Activated CD4-positive, alpha-beta T cell treated with anti-CD3 and anti-CD28 coated beads for 48 hours (primary cell): ENCODE measurements at places on chromosomes 7 and 10.
A peak's percentile ranks its signal among the peaks of the same experiment; 100 is the strongest.

DNA sequence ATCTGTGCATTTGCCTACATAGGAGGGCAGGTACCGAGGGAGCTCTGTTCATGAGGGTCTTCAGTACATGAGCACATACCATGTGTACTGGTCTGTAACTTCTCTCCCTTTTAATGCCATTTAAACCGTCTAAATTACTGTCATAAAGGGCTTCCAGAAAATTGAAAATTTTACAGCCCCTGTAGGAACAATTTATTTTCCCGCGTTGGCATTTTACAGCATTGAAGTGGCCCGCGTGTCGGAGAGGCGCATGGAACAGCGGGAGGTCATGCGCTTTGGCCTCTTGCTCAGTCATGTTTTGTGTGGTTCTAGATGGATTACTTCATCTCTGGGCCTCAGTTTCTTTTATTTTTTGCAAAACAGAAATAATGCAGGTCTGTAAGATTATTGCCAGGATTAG, 9.8 kb downstream of the WIPI2 start:
- DNase-seq: no peak

DNA sequence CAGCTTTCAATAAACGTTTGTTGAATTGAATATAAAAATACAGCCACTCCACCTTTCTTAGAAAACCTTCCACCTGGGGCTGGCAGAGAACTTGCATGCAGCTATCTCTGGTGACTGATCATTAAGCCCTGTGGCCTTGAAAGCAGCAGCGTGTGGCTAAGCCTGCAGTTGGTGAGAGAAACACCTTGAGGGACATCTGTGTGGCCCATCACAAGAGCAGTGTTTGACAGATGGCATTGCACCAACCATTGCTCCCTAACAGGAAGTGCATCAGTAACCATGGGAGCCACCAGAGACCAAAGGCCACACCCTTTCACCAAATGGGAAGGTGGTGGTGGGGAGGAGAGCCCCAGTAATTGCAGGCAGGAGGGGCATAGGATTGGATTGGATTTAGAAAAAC, 22.4 kb downstream of the RHOBTB1 start:
- no peak for DNase-seq

DNA sequence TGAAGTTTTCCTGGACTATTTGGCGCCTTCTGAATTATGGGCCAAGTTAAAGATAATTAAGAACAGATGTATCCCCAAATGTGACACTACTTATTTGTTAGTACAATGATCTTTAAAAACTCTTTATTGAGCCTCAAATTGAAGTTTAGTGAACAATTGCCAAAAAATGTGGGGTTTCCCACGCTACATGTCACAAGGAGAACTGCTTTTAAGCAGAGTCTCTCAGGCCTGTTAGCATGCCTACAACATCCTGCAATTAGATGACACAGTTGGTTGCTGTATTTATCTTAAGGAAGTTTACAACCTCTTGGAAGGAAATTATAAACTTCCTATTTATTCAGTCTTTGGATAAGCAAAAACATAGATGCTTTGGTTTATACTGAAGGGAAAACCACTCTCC, 733.0 kb downstream of the TNS3 start:
- DNase-seq: no peak

DNA sequence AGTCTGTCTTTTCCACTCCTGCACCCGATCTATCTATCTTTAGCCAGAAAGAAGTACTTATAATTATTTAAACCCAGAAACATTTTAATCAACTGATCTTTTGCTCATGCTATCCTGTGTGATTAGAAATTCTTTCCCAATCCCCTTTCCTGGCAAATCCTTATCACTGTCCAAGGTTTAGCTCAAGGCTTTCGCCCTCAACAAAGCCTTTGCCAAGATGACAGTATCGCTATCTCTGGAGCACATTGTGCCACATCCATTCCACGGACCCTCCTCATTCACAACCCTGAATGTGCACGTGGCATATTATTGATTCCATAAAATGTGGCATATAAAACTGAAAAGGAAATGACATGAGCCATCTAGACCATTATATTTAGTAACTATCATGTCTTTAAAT, 71.3 kb downstream of the PTN start:
- no peak for DNase-seq

DNA sequence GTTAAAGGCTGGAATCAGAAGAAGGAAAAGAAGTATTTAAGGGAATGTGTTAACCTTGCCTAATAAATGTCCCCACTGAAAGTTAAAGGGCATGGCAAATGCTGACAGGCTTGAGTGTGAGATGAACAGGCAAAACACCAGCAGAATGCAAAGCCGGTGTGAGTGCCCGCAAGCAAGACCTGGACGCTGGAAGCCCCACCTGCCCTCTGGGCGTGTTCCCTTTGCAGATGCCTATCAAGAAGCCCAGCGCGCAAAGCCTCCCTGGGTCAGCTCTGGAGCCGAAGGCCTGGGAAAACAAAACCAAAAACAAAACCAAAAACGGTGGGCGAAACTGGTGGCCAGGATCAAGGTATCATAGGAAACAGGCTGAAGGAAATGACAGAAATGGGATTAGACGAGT, 200.3 kb downstream of the SFMBT2 start:
- no peak for DNase-seq

GRCh38 chr7:41787651-41788350, 84.9 kb upstream of the INHBA start:
- DNase-seq: no peak

DNA sequence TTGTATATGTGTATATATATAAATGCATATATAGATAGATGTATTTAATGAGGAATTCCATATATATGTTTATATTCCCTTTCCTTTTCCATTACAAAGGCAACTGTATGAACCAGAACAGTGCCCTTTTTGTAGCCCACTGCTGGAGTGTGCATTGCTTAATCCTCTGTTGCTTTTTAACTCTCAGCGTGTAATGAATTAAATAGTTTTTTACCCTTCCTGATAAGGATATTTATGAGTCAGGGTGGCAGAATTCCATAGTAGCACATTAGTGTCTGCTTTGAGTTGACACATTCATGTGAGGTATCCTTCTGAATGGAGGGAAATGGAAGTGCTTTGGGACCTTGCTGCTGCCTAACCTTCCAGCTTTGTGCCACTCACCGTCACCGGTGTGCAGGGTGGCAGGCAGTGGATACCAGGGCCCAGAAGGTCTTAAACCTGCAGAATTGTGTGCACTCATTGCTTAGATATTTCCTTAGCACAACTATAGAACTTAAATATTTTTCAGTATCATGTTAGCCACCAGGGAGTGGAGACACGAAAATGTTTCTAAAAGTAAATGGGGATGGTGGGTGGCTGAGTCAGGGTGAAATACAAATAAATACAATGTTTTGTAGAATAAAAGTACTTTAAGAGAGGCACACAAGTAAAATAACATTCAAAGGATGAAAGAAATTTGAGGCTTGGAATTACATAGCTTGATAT, 117.9 kb downstream of the SND1 start:
- no peak for DNase-seq

DNA sequence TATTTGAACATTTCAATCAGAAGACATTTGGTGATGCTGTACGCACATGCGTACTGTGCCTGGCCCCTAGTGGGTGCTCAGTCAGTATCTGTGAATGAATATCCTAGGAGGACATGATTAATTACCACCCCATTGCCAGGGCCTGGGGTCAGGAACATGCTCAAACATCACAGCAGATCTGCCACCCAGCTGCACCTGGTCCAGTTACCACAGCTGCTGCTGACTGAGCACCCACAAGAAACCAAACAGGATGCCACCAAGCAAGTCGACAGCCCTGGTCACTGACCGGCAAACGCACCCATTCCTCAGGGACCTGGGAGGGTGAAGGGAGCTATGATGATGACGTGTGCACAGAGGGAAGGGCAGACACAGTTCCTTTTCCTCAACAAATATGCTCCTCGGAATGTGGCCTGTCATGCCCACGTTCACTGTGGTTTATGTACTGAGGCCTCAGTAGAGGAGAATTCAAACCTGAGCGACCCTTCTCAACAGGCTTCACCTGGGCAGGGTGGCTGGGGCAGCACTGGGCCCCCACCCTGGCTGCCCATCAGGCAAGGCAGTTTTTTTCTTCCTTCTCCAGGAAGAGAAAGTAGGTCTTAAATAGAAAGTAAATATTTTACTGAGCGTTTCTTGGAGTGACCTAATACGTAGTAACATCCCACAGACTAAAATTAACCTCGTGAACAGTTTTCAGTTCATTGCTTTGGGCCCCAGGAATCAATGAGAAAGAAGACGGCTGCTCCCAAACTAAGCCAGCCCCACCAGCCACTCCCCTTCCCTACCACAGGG, 13.4 kb downstream of the CTBP2 start:
- no peak for DNase-seq

DNA sequence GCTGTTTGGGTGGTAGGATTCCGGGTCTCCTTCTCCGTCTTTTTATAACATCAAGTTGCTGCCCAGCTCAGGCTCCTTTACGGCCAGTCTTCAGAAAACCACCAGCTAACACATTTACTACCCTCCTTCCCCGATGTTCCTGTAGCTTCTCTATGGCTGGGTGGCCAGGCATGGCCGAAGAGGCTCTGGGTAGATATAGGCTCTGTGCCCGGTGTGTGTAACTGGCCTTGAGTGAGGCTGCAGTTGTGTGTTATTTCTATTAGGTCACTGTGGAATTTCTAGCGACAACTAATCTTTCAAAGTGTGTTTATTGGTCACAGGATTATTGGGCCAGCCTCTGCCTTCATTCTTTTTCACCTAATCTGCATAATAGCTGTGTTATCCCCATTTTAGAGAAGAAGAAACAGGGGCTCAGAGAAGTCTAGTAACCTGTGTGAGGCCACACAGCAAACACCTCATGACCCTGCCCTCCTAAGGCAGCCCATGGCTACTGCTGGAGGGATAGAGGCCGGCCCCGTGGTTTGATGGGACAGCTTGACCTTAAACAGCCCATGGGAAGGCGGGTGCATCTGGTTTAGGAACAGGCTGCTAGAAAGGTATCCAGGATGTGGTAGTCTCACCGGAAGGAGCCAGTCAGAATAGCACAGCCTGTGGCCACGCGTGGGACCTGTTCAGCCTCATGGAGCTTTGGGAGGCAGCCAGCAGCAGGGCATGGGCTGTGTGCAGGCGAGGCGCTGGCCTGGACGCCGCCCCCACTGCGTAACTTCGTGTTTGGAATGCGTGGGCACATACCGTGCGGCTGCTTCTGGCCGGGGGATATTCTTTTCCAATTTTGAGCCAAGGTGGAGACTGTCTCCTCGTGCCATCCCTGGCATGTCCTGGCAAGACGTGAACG, 29.7 kb downstream of the HTRA1 start:
- peak; percentile 46 for DNase-seq

DNA sequence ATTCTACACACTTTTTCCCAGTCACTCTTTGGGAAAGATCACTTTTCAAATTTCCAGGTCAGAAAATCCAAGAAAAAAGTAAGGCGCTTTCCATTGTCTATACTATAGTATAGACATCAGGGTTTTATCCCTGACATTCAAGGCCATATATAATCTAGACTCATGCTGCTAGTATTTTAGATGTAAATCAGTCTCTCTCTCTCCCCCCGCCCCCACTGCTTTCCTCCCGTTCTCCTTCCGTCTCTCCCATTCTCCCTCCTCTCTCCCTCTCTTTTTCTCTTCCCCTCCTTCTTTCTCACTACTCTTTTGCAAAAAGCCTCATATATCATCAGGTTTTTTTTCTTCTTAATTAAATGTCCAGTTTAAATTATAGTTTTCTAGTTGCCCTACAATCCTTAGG, 154.8 kb downstream of the PHF14 start:
- no peak for DNase-seq

DNA sequence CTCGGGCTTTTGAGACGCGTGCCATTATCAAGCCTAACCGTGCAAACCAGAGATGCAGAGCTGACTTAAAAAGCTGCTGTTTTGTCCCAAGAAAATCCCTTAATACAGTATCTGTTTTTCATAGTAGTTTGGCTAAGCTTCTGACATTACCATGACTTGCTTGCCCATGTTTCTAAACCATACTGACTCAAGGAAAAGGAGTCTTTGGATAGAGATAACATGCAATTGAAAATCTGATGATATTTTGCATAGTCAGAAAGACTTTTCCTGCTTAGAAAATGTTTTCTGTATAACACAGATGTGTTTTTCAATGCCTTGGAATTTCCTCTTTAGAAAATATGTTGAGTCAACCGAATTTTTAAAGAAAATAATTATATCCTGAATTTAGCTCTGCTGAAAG, 21.5 kb upstream of the AKR1E2 start:
- no peak for DNase-seq

DNA sequence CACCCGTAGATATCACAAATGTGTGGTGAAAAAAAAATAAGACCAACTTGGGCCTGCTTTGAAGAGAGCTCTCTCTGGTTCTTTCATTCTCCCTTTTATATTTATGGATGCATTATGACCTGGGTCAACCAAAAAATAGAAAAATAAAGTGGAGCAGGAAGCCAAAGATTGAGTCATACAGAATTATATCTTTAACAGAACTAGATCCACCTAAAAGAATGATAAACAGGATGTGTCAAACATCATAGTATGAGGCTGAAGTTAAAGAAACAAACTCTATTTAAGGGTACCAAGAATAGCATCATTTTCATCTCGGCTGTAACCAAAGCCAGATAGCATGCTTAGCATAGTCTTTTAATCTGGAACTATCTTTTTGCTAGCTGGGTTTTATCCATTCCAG, 28.8 kb upstream of the NMT2 start:
- no peak for DNase-seq

GRCh38 chr10:4266416-4267085, 481.5 kb upstream of the KLF6 start:
- DNase-seq: no peak
